ENCODE measurements at places on chromosomes 2 and 18.
A peak's percentile ranks its signal among the peaks of the same experiment; 100 is the strongest.

DNA sequence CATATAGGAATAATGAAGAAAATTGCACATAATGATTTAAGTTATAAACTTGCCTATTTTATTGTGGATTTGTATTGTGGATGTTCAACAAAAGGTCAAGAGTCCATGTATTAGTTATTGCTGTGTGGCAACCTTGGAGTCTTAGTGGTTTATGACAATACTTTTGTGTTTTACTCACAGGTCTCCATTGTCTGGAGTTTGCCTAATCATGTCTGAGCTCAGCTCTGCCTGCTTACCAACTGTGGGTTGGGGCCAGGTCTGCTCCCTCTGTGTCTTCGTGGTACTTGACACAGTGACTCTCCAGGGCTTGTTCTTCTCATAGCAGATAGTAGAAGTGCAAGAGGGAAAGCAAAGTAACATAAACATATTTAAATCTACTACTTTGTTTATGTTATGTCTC is 382.5 kb downstream of the CBLN2 start:
- no peak for DNase-seq

GRCh38 chr2:212974692-212975091 is 176.7 kb downstream of the IKZF2 start:
- DNase-seq, result no peak

DNA sequence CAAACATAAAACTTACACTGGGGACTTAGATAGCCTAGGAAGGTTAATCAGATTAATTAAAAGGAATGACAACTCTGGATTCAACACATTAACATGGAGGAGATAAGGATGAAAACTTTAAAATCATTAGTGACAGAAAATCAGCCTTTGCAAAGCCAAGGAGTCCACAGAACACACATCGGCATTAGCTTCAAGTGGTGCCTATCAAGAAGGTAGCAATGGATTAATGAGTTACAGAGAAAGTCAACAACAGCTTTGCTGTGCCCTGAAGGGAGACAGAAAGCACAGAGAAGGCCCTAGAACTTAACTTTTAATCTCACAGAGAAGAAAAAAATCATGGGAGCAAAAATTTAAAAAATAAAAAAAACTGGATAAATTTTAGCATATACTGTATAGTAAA is 88.6 kb downstream of the KCNH7 start:
- DNase-seq, result no peak

GRCh38 chr2:36677996-36678605 is 18.4 kb upstream of the VIT start:
- DNase-seq, result no peak

- DNase-seq, result no peak
Observed at GRCh38 chr2:203706403-203706802, at the start of gene CD28. TSS of gene CD28 (plus strand) at chr2:203706639. CDS start at chr2:203706697, 58 bp downstream.

DNA sequence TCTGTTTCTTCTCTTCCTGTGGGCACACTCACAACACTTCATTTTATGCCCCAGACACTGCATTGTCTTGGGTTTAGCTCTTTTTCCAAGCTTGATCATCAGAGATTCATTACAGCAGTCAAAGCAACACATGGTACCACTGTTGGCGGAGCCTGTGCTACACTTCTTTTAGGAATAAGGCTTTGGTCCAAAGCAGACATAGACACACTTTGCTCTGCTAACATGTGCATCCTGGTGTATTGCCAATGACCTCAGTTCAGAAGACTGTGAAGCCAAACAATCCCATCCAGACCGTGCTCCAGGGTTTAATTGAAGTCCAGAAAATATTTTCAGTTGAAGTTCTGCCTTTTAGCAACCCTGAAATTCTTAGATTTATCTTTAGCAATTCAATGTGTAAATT is 354.6 kb upstream of the RAB12 start:
- no peak for DNase-seq

GRCh38 chr2:43708891-43709290 is 32.7 kb upstream of the C1GALT1C1L start:
- DNase-seq, result no peak

DNA sequence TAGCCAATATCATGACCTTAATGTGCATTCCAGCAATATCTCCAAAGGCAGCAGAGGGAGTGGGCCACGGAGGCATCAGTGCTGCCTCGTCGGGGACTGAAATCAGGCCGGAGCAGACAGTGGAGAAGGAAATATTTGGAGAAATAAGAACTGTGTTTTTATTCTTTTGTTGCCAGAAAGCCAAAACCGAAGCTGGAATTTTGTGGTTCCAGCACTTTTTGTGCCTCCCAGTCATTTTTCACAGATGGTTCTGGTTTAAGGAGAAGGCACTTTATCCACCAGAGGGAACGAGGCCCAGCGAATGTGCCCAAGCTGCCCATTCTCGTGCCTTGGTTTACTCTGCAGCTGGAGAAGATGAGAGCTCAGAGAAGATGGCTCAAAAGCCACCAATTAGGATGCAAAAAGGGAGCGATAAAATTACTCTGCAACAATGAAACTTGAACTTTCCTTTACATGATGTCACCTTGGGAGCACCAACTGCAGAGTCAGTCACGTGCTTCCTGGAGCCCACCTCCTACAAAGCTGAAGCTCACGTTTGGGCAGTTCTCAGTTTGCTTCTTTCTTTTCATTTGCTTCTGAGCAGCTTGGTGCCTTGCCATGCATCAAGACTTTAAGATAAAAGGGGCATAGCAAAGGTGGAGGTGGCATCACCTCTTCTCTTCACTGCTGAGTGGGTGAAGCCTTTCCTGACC is 288.7 kb downstream of the LPIN1 start:
- no peak for DNase-seq

- DNase-seq, result no peak
Observed at GRCh38 chr2:202317080-202317857, 51.7 kb downstream of the NOP58 start.

DNA sequence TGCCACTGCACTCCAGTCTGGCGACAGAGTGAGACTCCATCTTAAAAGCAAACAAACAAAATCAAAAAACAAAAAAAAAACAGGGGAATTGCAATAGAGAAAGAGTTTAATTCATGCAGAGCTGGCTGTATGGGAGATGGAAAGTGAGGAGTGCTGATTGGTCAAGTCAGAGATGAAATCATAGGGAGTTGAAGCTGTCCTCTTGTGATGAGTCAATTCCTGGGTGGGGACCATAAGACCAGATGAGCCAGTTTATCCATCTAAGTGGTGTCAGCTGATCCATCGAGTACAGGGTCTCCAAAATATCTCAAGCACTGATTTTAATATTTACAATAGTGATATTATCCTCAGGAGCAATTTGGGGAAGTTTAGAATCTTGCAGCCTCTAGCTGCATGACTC is 45.3 kb downstream of the FRZB start:
- no peak for DNase-seq

DNA sequence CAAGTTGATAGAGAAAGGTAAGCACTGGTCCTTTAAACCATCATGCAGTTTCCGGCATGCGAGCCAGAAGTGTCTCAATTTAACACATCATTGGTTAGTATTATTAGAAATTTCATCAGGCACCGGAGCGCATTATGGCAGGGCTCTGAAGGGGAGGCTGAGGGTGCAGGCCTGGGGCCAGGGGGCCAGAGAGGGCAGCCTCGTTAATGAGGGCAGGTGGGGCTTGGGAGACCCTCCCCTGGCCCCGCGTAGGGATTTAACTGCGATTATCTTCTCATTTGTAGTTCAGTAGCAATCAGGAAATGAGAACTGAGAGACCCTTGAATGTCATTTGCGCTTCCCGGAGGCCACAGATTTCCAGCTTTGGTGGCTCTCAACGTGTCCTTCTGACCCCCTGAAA is 246.4 kb downstream of the KLHL29 start:
- DNase-seq, result no peak

DNA sequence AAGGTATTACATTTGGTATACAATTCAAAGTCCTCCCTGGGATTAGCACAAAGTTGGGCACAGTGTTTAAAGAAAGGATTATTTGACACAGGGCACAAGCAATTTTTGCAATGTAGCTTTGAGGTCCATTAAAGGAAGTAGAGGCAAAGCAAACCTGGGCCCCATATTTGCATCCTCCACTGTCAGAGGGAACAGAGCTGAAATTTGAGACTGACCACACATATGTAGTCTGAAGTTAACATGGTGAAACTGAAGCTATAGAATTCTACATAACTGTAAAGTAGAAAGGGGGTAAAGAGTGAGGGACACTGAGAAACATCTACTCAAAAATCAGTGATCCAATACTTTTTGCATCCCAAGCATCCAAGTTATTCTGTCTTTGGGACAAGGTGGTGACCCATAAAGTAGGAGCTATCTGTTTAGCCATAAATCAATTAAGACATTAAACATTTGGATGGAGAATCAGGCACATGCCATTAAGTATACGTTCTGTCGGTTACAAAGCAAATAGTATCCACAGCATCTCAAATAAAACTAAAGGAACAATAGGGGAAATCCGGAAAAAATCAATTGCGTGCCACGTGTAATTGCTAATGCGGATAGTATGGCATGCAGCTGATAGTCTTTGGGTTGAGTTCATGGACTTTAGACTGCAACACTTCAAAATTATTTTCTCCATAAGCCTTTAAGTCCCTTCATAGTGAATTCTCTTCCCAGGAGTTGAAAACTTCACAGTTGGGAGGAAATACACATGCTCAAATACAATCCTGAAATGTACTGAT is 72.6 kb downstream of the PLEKHM3 start:
- DNase-seq, result no peak

DNA sequence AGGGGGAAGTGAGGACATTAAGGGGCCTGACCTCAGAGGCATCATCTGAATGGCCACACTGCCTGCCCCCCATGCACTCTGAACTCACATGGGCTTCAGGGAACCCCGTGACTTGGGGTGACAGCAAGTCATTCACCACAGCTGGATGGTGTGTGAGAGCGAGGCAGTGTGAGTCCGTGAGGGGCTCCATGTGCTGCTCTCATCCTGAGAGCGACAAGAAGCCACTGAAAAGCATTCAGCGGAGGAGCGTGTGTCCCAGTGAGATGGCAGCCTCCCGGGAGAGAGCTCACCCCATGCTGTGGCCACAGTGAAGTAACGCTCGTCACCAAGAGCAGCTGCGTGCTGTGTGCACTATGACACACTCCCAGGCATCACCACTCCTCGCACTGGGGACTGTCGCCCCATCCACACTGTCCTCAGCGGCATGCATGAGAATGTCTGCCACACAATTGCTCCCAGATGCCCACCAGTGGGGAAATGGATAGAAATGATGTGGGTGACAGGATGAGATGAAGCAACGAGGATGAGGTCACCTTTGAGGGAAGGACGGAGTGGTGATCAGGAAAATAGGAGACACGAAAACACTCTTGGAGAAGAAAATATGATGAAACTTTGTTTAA is 213.0 kb upstream of the RAB6C start:
- peak; percentile 32 for DNase-seq

GRCh38 chr2:636641-637405 is 40.4 kb downstream of the TMEM18 start:
- DNase-seq, result peak; percentile 78

GRCh38 chr2:172549131-172549530 is 6.8 kb upstream of the PDK1 start:
- no peak for DNase-seq

- no peak for DNase-seq
Observed at GRCh38 chr2:229431327-229431954, 160.4 kb upstream of the PID1 start.

DNA sequence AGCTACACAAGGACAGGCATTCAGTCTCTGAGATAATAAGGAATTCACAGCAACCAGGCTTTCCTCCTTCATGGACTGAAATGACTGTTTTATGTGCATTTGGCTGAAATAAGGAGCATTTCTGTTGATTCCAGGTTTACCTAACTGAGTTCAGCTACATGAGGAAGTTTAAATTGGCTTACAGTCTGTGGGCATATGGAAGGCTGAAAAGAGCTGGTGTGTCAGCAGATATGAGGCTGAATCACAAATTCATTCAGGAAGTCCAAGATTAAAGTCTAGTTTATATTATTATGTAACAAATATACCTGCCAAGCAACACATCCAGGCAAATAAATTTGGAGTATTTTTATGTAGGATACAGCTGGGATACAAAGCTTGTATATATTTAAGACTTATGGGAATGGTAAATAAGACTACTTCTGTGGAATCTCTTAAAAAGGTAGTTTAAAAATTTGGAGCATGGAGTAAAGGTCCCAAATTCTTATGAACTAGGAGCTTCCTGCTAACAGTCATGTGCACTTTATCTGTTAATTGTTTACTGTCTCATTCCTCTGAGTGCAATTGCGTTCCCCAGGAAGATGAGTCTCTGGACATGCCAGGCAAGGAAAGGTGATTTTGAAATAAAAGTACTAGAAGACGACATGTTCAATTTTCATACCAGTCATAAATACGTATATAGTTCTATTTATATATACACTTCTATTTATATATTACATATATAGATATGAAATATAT is 53.0 kb downstream of the ZC3H8 start:
- DNase-seq, result no peak

DNA sequence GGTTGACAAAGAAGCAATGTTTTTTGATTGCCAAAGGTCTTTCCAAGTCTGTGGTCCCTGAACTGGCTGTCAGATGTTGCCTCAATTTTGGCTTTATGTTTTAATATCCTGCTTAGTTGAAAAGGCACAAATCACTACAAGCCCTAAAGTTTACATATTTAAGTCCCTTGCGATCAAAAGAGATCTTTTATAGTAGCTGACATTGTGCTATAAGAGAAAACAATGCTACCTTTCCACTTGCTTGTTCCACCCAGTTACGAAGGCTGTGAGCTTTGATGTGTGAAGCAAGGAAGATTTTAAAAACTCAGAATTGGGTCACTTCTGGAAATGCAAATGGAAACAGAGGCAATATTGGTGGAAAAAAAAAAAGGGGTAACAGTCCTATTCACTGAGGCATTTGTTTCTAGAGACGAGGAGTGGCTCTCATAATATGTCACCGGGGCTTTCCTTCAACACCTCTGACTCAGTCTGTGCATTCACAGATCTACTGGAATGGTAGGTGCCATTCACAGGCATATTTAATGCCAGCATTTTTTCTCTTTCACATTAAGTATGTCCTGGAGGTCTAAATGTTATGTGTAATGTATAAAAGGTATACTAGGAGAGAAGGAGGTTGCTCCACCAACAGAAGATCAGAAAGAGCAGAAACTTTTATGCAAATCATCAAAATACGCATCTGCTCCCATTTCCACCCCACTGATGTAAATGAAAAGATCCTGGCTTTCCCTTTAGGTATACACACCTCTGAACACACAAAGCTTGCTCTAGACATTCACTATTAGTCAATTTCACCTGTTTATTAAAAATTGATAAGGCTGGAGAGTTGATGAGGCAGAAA is 91.8 kb downstream of the TGIF1 start:
- no peak for DNase-seq

- DNase-seq, result no peak
Observed at GRCh38 chr18:48137374-48138081, 207.1 kb upstream of the SMAD2 start.

DNA sequence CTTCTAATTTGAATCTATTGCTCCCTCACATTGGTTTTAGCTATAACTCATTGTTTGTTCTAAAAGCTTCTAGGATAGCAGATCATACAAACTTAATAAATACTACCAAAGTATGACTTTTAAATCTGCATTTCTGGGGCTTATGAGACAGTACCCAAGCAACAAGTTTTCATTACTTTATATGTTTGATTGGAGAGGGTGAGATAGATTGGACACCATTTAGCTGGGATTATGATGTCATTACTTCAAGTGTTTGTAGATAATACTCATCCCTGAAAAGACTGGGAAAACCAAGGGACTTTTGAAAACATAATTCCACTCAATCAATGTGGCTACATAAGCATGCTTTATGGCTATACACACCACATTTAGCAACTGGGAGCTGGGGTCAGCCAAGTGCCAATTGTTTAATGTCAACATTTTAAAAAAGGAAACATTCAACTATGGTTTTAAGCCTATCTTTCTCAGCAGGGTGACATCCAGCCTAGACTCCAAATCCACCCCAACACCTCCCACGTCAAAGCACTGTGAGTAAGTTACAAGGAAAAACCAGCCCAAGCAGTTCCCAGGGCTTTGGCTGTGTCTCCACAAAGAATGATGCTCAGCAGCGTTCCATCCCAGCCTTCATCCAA is 119.9 kb downstream of the ETAA1 start:
- no peak for DNase-seq

Measured in ecto neural progenitor cell (in vitro differentiated cells).